T-cell (primary cell): ENCODE measurements at places on chromosomes 13 and 19.

GRCh38 chr19:41478875-41479756, 36.2 kb downstream of the ERICH4 start:
- DNase-seq: no peak

DNA sequence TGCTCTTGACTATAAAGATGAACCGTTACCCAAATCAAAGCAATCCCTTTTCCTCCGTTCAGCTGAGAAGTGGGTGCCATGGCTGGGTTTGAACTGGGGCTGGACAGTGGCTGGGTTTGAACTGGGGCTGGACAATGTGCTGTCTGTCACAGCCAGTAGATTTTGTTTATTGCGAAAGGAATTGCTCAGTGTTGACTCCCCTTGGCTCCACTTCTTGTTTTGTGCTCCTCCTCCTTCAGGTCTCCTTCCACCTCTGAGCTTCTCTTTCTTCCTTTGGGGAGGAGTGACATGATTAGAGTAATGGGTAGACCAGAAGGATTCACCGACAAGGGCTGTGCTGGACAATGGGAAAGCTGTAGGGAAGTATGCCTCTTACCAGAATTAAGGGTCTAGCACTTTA, 19.4 kb upstream of the MBNL2 start:
- no peak for DNase-seq

- DNase-seq: no peak
These were observed 431 bp downstream of the FUT3 start for GRCh38 chr19:5850743-5851293.

GRCh38 chr13:111789011-111789410, 277.9 kb upstream of the SOX1 start:
- no peak for DNase-seq

GRCh38 chr13:20709782-20710181, 6.3 kb downstream of the IL17D start:
- DNase-seq: no peak

GRCh38 chr19:47510516-47511127, 4.2 kb downstream of the NAPA start:
- DNase-seq: no peak

GRCh38 chr13:109986851-109987250, 200.5 kb upstream of the IRS2 start:
- DNase-seq: no peak

DNA sequence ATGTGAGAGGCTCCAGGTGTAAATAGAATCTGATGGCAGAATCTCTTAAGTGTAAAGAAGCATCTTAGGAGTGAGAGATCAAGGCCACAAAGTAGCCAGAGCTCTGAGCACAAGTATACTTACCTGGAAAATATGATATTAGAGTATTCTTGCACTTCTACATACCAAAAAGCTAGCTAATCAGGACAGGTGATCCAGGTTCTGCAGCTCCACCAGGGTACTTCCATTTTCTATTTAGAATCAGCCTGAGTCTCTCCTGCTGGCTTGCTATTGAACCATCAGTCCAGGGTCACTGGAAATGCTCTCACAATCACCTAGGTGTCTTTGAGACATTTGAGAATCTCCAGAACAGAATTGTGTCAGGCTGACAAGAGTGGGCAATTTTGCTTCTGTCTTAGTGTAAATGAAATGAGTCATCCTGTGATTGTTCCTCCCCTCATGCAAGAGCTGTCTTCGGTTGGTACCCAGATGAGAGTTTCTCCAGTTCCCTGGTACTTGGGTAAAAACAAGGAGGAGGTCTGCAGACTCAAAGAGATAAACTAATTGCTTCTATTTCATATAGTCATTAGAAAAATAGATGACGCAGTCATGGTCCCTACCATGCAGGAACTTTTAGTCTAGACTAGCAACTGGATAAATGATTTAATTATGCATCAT, 14.6 kb downstream of the ZNF254 start:
- no peak for DNase-seq

DNA sequence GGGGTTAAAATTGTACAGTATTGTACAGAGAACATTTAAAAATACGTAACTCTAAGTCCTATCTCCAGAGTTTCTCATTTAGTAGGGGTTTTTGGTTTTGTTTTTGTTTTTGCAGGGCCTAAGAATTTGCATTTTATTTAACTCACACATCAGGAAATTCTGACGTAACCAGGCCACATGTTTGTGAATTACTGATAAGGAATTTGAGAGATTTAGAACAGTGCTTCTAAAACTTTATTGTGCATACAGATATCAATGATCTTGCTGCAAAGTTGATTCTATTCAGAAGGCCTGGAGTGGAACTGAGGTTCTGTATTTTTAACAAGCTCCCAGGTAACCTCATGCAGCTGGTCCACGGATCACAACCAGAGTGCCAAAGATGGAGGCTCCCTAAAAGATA, 49.3 kb downstream of the LIG4 start:
- DNase-seq: no peak

- DNase-seq: no peak
These were observed 35.6 kb upstream of the NANOS3 start for GRCh38 chr19:13841086-13841961.

- DNase-seq: no peak
These were observed 1.1 kb upstream of the ITM2B start for GRCh38 chr13:48231933-48232332.

- DNase-seq: no peak
These were observed 18.2 kb upstream of the STK24 start for GRCh38 chr13:98595134-98595533.

- DNase-seq: no peak
These were observed 115.2 kb downstream of the RAP2A start for GRCh38 chr13:97549201-97549600.

DNA sequence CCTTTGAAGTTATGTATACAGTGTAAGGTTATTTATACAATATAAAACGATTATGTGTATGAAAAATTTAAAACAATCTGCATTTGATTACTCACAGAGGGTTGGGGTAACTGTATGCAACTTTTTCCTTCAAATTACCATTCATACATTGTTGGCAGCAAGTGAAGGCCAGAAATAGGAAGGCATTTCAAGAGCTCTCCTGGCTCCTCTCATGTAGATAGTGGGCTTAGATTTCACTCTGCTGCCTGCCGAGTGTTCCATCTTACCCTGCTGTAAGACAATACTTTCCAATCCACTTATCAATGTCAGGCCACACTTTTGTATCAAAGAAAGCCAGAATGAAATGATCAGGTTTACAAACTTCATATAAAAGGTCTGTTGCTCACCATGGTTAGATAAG, 245.2 kb downstream of the DNAJC15 start:
- DNase-seq: no peak

DNA sequence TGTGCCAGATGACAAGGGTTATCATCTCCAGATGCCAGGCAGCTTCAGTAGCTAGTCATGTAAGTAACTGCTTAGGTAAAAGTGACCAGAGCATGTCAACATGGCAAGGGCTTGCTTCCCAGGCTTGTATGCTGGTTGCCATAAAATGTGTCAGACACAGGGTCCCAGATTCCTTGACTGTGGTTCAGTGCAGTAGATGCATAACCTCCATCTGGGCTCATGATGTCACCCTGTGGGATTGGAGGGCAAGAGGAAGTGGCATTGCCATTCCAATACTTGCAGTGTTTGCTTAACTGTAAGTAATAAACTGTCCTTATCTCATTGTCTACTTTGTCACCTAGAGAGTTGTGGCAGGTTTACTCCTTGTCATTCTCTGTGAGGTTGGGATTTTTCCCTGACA, 226.8 kb downstream of the PCDH17 start:
- no peak for DNase-seq

GRCh38 chr13:50910485-50910805, 854 bp downstream of the RNASEH2B start:
- no peak for DNase-seq

DNA sequence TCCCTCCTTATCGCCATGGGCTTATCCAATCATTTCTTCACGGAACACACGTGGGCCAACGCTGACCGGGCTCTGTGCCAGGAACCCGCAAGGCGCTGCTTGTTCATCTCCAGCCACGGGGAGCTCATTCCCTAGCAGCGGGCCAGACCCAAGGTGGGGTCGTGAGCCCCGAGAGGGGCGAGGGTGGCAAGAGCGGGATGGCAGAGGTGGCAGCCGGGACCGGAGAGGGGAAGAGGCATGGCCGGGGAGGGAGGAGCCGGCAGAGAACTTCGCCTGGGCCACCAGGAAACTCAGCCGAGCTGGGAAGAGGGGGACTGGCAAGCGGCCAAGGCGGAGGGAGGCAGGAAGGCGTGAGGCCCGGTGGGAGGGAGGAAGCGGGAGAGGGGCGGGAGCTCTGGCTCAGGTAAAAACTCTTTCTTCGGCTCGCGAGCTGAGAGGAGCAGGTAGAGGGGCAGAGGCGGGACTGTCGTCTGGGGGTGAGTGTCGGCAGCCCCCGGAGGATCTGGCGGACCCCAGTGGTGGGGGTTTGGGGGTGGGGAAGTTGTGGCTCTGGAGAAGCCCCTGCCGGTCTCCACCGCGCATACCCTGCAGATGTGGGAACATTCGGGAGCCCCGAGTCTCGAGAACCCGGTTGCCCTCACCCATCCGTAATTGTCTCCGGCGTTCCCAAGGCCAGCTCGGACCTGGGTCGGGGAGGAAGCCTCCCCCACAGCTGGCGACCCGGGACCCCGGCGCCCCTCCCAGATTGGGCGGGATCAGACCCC, at the start of gene B3GNT3:
Gene B3GNT3, plus strand, starts transcription at position 408 of the 764 bp plus-strand sequence. CDS start 12,670 bp downstream, outside the sequence.
- DNase-seq: no peak

DNA sequence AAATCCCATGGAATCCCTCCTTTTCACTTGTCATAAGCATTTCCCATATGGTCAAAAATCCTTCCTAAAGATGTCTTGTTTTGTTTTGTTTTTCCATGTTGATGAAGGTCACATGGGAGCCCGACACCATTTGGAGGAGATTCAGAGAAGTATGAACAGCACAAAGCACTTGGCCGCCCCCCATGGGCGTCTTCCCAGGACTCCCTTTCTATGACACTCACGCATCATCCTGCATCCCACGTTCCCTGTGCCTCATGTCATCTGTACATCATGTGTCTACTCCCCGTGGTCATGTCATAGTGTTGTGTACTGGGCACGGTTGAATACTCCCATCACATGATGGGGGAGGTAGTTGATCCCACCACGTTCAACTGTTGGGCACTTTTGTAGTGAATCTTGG, 2.0 kb downstream of the ZSCAN1 start:
- no peak for DNase-seq

DNA sequence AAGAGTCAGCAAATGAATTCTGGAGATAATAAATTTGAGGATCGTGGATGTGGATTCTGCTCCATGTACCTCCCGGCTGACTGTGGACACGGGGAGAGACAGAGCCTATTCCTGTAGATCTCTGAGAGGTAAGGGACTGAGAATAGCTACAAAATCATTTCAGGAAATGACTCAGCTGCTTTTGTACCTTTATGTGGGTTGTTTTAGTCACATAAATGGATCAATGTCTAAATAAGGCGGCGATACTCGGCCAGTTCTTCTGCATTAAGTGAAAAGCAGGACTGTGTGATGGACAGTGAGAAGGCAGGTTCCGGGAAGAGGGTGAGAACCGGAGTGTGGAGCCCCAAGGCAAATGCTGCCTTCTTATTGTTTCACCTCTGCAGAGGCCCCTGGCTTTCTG, 128.1 kb downstream of the EFNB2 start:
- no peak for DNase-seq

GRCh38 chr19:10027158-10027997, 14.1 kb downstream of the RDH8 start:
- DNase-seq: peak; percentile 70

GRCh38 chr13:34405410-34406181, 536.5 kb upstream of the NBEA start:
- no peak for DNase-seq

DNA sequence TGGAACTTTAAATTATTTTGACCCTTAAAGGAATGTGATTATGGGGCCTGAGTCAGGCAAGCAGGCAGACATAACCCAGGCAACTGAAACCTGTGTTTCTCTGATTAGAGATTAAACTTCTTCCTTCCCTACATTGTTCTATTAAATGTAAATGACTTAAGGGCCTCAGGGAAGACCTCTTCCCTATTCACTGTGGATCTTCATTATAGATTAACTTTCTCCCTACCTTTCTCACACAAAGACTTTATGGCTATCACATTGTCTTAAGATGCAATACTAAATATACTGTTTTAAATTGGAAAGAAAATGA, 8.8 kb upstream of the METTL21C start:
- DNase-seq: no peak

GRCh38 chr19:2511570-2511969, 35.6 kb downstream of the GADD45B start:
- no peak for DNase-seq

GRCh38 chr19:53112286-53112685, 9.1 kb upstream of the ZNF160 start:
- no peak for DNase-seq

DNA sequence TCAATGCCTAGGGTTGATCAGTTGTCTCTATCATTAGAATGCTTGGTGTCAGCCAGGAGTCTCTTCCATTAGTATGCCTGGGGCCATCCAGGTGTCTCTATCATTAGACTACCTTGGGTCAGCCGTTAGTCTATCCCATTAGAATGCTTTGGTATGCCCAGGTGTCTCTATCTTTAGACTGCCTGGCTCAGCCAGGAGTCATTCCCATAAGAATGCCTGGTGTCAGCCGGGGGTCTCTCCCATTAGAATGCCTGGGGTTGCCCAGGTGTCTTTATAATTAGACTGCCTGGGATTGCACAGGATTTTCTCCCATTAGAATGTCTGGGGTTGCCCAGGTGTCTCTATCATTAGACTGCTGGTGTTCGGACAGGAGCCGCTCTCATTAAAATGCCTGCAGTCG, 1442.9 kb downstream of the UQCRFS1 start:
- no peak for DNase-seq

GRCh38 chr19:53826876-53827275, 2.8 kb upstream of the NLRP12 start:
- no peak for DNase-seq

DNA sequence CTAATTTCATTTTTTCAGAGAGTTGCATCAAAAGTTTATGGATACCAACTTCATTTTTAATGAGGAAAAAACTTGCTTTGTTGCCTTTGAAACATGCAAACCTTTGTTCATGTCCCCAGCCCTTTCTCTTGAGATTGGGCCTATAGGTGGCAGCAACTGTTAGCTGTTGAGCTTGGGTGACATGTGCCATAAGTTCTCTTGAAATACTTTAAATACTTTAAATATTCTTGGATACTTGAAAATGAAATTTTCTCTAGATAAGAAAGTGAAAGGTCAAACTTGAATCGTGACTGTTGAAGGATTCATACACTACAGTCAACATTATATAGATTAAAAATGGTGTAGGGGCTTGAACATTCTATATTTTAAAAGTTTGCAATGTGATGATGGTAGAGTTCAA, 294.9 kb downstream of the NDFIP2 start:
- no peak for DNase-seq

DNA sequence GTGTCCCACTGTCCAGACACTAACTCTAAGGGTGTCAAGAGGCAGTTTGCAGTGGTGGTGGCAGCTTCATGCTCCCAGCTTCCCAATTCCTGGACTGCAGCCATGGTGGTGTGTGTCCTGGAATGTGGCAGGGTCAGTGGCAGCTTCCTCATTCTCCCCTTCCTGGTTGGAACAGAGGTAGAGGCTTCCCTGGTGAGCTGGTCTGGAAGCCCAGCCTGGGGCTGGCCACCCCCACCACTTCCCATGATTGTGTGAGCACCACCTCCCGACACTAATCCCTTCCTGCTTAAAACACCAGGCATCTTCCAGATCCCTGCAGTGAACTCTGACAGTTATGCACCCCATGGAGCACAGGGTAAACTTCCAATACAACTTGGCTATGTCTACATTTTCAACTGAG, 134.9 kb downstream of the RAP2A start:
- no peak for DNase-seq
